ENCODE measurements at places on chromosomes 3 and 15. TPM values are rescaled to one million over a fixed set of nuclear protein-coding genes. Genes with fewer than 3 reads are reported as not detected.

DNA sequence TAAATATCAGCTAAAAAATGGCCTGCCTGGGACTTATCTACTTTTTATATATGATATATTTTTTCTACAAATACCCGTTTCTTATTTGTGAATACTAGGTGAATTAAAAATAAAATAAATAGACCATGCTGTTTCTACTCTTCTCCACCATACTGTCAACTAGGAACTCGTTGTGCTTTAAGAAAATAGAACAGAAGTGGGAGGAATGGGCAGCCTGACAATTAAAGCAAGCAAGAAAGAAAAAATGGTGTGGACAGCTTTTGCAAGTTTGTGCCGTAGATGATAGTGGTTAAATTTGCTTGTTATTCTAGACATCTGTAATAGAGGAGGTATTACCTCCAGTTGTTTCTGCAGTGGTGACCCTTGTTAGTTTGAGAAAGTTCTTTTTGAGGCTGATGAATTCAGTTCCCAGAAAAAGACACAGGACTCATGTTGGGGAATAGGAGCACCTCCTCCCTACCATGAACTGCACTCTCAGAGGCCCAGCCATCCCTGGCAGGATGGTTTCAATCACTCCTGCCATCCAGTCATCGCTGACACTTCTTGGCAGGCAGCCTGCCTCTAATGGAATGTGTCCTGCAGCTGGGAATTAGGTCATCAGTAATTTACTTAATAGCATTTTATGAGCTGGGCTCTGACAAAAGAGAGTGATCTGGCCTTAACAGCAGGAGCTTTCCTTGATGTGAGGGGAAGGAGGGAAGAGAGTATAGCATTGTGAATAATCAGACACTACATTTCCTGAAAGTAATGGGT is 105.0 kb upstream of the GAP43 start:
- DNase-seq, result no peak

DNA sequence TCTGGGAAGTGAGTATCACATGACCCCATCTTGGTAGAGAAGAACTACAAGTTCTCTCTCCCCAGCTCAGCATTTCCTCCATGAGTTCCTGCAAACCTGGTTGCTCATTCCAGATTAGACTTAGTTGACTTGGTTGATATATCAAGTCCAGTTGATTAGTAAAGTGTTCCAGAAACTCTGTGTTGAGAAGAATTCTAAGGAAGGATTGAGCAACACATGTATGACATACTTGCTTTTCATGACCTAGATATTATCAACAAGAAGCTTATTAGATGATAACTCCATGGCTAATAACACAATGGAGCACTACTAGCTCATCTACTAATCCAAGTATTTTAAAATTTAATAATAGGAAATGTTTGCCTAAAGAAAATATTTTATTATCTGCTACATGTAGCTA is 6.4 kb upstream of the EID1 start:
- no peak for DNase-seq

The KNG1 gene
- polyA plus RNA-seq, result not detected

- no peak for DNase-seq
Measured at GRCh38 chr15:56763141-56763895, 30.0 kb upstream of the ZNF280D start.

- DNase-seq, result no peak
Measured at GRCh38 chr3:134008630-134009156, 21.0 kb downstream of the SLCO2A1 start.

The LRIG1 gene
- polyA plus RNA-seq, result 4.4 TPM

DNA sequence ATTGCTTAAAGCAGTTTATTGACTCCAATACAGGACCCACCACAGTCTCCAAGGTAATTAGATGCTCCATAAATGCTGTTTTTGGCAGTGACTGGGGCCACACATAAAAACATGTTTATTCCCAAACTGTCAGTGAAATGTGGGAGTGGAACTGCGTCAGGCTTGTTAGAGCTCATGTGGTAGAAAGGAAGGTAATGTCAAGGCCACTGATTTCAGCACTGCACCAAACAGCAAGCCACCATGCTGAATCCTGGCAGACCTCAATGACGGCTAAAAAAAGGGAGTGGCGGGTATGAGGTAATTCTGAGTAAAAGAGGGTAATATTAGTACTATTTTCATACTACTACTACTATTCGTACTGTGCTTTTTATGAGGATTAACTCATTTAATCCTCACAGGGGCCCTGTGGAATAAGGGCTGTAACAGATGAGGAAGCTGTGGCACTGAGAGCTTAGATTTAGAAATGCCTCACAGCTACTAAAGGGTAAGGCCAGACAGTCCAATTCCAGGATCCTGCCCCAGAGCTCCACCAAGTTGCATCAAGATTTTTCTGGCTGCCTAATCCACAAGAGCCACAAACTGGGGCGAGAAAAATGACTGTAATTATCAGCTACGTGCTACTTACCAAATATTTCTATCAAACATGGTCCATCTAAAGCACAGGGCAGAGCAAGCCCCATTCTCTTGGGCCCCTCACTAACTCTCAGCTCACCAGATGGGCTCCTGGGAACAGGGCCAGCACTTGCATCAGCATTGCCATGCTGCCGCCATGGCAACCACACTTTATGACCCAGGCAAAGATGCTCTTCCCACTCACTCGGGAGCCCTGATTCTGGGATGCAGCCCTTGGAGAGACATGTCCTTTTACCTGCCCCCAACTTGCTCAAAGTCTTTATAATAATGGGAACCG is 83.6 kb upstream of the SPATA12 start:
- no peak for DNase-seq

The CPLX3 gene
- not detected for polyA plus RNA-seq

The STXBP5L gene
- polyA plus RNA-seq, result not detected

GRCh38 chr3:45986303-45986982 is 9.2 kb downstream of the FYCO1 start:
- DNase-seq, result no peak

The ALDH1A3 gene
- not detected for polyA plus RNA-seq

- no peak for DNase-seq
Measured at GRCh38 chr3:52124766-52125165, 29.5 kb downstream of the POC1A start.

- DNase-seq, result no peak
Measured at GRCh38 chr3:9786825-9787669, 5.2 kb downstream of the TADA3 start.

DNA sequence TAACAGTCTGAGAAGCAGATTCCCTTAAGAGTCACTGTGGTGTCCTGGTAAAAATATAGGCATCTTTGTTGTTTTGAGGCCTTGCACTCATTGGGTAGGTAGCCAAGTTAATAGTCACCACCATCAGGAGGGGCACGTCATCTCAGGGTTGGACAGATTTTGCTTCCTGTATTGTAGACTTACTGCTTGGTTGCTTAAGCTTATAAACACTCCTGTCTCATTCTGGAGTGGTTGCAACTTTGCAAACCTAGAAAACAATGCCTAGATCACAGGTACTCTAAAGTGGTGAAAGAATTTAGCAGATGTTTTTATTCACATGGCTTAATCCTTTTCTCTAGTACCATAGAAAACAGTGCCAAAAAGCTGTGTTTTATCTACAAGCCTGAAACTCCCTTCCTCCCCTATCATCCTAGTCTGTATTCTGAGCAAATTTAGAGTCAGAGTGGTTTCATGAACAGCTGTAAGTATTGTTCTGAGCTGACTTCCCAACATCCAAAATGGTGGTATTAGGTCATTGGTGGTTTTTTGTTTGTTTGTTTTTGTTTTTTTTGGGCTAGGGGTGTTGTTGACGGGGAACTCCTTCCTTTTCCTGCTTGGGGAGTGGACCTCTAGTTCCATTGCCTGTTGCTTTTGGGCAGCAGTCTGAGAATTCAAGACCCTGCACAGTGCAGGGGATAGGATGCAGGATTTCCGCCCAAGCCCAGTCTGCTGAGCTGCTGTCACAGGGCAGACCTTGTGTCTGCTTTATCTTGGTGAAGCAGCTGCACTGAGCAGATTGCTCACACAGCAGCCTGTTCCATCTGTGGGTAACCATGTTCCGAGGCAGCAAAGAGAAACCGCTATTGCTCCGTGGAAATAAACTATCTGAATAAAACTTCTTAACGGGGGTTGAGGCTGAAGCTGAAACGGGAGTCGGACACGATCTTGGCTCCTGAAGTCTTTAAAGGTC is 202.0 kb downstream of the AKAP13 start:
- DNase-seq, result peak; percentile 74

The GRK7 gene
- polyA plus RNA-seq, result 0.09 TPM

The RETNLB gene
- polyA plus RNA-seq, result not detected

DNA sequence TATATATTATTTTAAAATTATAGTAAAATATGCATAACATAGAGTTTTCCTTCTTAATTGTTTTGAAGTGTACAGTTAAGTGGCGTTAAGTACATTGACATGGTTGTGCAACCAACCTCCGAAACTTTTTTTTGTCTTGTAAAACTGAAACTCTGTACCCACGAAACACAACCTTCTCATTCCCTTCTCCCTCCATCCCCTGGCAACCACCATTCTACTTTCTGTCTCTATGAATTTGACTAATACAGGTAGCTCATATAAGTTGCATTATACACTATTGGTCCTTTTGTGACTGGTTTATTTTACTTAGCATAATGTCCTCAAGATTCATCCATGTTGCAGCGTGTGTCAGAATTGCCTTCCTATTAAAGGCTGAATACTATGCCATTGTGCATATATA is 179.4 kb downstream of the SATB1 start:
- no peak for DNase-seq

DNA sequence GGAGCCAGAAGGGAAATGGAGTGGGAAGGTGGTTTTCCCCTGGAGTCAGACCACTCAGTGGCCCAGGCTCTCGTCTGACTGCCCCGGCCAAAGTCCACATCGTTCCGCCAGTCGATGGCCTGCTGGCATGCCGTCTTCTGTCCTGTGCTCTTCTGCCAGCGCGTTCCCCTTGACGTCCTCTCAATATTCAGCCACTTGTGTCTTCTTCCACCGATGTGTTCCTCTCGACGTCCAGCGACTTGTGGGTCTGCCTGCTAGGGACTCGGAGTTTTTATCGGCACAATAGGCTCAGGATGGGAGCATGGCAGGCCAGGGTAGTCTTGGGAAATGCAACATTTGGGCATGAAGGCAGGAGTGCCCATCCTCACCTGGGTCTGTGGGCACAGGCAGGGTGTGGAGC is 542.5 kb upstream of the LMCD1 start:
- DNase-seq, result no peak

GRCh38 chr3:150599611-150600297 is 3.4 kb upstream of the SELENOT start:
- no peak for DNase-seq

The PLCH1 gene
- polyA plus RNA-seq, result 0.11 TPM

The TTC23 gene
- not detected for polyA plus RNA-seq
